Pons (tissue), 1 donor: ENCODE measurements at places on chromosomes 11 and 22.

GRCh38 chr22:34587357-34588356, 478.3 kb upstream of the ISX start:
- no peak for DNase-seq

DNA sequence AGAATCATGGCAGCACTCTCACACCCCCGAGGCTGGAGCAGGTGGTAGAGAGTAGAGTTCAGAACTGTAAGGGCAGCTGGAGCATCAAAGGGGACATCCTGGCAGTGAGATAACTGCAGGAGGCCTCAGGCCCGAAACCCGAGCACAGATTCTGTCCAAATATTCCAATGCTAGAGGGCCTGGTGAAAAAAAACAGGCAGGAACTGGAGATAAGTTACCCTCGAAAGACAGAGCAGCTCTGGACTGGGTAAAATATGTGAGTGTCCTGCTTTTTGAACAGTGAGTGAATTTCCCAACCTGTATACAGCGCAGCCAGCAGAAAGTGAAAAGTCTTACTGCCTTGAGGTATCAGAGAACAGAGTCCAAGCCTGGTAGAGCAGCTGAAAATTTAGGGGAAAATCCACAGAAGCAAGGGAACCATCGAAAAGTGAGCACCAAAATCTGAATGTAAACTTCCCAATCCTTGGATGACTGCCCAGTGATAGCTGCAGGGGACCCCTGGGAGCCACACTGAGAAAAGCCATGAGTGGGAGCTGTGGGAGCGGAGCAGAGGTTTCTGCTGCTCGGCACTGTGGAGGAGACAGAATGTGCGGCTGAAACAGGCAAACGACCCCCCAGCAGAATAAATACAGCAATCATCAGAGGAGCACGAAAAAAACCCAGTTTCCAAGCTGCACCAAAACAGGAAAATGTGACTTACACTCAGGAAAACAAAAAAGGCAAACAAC, 50.6 kb downstream of the WNT11 start:
- DNase-seq: no peak

DNA sequence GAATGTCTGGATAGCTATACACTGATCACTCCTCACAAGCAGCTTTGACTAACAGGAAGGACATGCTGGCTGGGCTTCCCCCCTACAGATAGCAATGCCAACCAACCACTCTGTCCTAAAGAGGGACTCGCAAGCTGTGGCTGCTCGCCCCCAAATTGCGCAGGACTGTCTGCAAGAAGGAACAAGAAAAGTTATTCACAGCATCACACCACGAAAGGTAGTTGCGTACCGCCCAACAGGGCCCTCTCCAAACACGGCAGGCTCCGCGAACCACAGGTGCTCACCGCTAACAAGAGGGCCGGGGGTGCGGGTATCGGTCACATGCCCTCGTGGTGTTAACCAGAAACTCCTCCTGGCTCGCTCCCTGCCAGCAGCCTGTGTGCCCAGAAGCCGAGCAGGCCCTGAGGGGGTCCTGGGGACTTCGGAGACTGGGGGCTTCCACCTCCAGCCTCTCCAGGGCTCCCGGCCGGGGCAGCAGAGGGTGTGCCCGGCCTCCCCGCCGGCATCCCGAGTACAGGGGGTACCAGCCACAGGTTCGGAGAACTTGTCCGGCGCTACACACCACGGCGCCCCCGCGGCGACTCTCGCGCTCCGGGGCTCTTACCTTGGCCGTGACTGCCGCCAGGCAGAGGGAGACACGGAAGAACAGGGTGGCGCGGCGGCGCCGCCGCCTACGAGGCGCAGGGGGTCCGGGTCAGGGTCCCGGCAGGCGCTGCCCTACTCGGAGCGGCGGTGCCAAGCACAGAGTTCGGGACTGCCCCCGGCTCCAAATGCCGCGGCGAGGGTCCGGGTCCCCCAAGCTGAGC, 682 bp downstream of the LARGE1 start:
- DNase-seq: no peak

GRCh38 chr11:76698321-76699043, 27.9 kb upstream of the LRRC32 start:
- no peak for DNase-seq

DNA sequence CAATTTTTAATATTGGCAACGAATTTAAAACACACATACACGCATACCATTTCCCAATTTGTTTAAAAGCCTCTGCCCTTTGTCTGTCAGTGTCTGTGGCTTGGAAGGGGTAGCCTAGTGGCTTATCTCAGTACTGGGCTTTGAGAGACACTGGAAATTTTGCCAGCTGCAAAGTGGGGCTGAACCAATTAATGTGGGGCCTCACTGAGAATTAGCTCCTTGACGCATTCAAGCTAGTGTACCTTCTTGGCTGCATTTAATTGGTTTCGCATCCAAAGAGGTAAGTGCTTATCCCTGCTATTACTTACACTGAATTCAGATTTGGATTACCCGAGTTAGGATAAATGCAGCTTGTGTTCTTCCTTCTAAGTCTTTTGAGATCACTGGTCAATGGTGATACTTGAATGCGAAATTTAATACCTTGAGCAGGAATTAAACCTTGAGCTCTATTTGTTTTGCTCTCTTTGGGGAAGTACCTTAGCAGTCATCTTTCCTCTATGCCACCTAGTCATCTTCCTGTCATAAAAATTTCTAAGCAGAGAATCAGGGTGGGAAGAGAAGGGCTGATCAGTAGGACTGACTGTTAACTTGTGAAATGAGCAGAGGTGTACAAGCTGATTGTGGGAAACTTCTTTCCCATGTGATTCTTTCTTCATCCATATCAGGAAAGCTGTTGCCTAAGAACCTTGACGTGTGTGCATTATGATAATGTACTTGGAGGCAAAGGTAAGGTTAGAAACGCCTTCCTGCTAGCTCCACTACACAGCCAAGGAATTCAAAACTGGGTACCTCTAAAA, 187.7 kb upstream of the E2F8 start:
- DNase-seq: no peak

DNA sequence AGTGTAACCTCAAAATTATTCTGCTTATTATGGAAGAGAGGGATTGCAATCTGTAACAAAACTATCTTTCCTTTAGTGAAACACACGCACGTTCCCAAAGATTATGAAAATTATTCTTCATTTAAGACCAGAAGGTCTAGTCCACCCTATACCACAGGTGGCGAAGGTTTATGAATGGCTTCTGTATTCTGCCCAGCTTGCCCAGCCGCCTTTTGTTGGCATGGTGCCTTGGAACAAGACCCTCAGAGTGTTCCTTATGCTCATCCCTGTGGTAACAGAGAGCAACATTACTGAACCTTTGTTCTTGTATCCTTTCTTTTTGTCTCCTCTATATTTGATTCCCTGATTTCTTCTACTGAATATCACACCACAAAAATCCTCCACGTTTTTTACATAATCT, 116.4 kb downstream of the FAR1 start:
- peak; percentile 50 for DNase-seq

DNA sequence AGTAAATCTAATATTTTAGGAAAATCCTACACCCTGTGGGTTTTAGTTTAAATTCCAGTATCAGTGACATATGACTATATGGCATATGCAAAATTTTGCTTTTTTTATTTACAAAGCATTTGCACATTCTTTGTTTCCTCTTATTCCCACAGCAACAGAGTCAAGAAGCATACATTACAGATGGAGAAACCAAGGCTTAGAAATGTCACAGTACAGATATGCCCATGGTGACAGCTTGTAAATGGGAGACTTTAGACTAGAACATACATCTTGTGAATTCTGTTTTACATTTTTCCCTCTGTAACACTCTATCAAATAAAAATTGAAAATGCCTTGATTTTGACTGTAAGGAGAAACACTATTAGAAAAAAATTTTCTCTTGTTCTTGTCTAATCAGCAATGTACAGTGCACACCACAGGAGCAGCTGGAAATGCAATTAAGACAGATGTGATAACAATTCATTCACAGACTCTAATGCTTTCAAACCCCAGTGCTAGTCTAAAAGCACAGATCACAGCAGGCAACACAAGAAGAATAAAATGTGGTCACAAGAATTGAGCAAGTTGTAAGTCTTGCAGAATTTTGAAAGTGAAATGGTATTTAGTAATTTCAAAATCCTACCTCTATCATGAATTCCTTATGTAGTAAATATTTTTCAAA, 375.9 kb downstream of the LUZP2 start:
- DNase-seq: no peak
